ENCODE measurements at places on chromosomes 1 and 21.
A peak's percentile ranks its signal among the peaks of the same experiment; 100 is the strongest.

DNA sequence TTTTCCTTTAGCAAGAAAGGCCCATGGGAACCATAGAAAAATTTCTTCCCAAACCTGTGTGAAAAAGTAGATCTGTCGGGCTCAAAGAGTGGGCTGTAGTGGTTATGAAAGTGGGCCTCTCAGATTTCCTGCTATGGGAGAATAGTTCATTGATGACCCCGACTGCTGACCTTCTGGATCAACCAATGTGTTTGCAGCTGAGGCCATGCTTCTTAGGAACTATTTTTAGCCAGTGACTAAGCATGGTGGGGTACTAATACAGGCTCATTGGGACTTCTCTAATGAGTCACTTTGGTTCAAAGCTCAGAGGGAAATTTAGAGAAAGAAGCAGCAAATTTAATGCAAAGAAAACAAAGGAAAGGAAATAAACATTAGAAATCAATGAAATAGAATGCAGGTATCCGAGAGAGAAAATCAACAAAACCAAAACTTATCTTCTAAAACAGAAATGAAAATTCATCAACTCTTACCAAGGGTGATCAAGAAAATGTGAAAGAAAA is 12.6 kb upstream of the PSMA5 start:
- peak; percentile 27 for DNase-seq

- peak; percentile 71 for DNase-seq
Measured at GRCh38 chr1:89804642-89805237, 16.1 kb upstream of the LRRC8D start.

DNA sequence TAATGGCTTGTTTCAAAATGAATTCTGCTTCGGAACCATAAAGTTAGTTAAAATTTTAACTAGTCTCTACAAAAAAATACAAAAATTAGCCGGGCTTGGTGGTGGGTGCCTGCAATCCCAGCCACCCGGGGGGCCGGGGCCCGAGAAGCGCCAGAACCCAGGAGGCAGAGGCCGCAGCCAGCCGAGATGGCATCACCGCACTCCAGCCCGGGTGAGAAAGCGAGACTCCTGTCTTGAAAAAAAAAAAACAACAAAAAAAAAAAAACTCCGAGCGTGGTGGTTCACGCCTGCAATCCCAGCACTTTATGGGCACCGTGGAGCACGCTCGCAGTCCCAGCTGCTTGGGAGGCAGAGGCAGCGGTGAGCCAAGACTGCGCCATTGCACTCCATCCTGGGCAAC is 781.4 kb downstream of the BRINP3 start:
- DNase-seq, result no peak

DNA sequence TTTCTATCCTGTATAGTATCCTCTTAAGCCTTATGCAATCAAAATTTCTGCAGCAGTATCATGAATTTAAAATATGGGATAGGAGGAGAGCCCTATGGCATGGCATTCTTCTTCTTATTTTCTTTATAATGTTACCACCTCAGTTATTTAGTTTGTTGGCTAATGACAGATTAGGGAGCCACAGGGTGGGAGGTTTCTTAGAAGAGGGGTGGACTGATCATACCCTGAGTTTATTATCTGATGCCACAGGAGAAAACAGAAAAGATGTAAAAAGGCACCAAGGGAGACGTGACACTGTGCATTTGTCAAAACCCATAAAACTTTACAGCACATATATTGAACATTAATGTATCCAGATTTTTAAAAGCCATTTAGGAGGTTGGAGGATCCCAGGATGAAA is 66.9 kb downstream of the LRRC8D start:
- DNase-seq, result no peak

DNA sequence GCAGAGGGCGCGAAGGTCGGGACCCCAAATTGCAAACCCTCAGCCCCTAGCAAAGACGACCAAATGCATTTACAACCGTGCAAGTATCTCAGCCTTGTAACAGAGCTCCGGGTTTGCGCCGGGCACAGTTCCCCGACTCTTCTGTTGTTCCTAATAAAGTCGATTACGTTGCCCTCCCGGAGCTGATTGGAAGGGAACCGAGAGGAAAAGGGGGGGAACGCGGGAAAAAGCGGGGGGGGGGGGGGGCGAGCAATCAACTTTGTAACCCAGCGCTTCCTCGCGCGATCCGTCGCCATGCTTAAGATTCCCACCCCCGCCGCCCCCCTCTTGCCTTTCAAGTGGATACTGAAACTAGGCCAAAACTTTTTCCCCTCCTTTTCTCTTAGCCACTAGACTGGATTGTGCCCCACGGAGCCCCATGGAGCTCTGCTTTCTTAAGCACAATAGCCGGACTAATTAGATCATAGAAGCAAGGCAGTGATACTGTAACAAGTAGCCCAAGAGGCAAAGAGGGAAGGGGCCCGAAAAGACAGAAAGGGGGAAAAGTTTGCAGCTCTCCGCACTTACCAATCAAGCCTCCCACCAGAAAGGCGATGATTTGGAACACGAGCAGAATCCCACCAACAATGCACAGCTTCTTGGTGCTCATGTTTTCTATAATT is 565 bp downstream of the WLS start:
- DNase-seq, result peak; percentile 15

- no peak for DNase-seq
Measured at GRCh38 chr1:61307422-61308142, 225.2 kb downstream of the NFIA start.

DNA sequence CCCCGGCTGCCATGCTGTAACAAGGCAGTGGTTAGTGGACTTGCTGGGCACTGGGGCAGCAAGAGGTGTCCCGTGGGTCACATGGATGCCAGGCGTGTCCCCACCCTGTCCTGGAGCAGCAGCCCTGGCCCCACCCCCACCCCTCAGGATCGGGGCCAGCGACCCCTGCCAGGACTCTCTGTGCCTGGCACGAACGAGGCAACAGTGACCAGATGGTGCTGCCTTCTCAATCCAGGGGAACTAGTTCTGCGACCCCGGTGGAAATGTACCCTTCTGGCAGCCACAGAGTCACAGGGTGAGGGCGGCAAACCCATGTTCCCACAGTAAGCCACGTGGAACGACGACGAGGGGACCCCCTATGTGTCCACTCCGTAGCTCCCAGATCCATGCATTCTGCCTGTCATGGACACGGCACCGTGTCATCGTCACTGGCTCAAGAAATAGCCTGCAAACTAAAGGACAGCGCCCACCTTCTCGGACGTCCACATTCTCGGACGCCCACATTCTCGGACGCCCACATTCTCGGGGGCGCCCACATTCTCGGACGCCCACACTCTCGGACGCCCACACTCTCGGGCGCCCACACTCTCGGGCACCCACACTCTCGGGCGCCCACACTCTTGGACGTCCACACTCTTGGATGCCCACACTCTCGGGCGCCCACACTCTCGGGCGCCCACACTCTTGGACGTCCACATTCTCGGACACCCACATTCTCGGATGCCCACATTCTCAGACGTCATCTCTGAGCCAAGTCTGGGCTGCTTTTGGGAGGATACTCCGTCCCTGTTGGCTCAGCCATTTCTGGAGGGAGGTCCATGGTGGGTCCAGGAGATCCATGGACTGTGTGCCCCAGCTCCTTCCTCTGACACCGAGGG is 19.6 kb upstream of the ACTRT2 start:
- no peak for DNase-seq

- no peak for DNase-seq
Measured at GRCh38 chr21:46144464-46145070, 10.8 kb downstream of the FTCD start.

DNA sequence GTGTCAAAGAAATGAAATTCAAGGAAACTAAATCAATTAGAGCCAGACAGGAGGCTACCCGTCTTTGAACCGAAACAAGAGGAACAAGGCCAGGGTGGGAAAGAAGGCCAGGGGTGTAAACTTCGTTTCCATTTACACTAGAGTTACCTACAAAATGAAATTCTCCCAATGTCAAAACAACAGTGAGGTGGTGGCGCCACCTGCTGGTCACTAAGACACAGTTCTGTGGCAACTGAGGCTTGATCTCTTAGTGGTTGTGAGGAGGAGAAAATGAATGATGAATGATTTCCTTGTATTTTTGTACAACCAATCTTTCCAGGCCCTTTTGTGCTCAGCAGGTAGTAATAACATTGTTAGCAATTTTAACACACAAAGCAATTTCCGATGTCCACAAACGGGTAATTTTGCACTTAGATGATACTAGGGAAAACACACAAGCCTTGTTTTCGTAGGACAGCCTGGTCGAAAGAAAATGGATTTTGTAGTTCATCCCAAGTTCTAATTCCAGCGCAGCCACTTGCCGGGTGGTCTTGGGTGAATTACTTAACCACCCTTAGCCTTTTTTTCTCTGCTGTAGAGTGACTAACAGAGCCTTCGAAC is 54.8 kb upstream of the SOD1 start:
- peak; percentile 70 for DNase-seq

DNA sequence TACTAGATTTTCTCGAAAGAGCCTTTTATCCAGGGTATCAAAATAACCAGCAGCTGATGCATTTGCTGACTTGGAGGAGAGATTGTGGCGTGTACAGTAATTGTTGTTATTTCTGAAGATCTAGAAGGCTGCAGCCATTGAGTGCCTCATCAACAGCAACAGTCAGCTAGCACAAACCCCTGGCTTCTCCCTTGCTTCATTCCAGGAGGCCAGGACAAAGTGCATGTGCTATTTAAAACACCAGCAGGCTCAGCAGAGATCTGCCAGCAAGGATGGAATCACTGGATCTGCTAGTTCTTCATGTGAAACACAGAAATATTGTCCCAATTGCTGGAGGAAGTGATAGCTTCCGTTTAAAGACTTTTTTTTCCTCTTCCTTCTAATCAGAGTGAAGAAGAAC is 2.8 kb upstream of the NGF start:
- DNase-seq, result no peak

- no peak for DNase-seq
Measured at GRCh38 chr21:36643374-36644250, 55.3 kb upstream of the SIM2 start.

DNA sequence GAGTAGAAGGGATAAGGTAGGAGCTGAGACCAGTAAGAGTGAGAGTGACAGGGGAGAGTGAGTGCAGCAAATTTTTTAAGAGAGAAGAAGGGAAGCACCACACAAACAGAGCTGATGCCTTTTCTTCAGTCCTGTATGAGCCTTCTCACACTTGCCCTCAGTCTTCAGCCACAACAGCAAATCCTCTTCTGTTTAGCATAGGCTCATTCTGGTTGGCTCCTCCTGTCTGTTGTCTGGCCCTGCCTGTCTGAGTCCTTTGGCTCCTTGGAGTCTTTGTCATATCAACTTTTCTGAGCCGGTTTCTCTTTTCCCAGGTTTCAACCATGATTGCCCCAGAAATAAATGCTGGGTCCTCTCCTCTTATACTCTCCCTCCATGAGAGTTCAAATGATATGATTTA is 12.7 kb upstream of the CASQ1 start:
- DNase-seq, result no peak

GRCh38 chr1:153571706-153572105 is 6.1 kb upstream of the S100A2 start:
- DNase-seq, result no peak

DNA sequence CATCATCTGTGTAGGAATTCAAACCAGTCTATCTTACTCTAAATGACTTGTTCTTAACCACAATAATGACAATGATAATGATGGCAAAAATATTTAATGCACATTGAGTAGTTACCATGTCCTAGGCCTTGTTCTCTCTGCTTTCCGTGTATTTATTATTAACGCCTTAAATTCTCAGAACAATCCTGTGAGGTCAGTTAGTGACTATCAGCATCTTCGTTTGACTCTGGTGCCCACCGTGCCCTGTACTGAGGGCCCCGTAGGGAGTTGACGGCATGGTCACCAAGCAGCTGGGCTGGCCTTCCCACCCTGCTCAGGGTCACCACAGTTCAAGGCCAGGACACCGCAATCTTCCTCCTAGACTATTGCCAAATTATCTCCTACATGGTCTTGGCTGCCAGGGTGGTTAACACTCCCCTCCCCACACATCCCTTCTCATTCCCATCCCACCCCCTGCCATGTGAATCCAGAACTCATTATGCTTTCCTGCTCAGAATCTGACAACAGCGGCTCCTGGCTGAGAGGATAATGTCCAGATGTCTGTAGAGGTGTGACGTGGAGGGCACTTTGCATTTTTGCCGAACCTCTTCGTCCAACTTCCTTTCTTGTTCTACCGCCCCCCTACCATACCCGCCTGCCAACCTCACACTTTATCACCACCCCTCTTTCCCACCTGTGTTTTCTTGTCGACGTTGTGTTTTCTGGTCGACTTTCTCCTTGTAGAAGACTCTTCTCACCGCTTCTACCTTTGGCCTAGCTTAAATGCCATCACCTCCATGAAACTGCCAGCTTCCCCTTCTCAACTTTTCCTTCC is 33.4 kb downstream of the IGFN1 start:
- DNase-seq, result no peak

GRCh38 chr1:66493731-66494130 is 40.2 kb upstream of the SGIP1 start:
- no peak for DNase-seq

DNA sequence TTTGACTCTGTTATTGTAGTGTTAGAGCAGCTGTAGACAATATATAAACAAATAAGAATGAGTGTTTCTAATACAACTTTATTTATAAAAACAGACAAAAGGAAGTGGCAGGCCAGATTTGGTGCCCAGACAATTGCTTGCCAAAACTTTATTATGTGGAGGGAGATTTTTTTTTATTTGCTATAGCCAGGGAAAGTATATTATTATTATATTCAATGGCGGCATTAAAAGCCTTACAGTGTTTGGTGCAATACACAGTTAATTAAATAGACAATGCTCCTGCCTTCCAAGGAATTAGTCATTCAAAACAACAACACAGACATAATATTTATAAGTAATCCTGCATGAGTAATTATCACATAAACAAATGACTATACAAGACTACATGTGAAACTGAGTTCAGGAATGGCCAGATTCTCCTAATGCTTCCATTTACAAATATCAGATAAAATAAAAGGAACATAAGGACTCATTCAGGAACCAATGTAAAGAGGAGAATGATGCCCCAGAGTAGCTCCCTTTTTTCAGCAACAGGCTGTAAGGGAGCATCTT is 10.6 kb upstream of the RC3H1 start:
- no peak for DNase-seq

All from GM10248 (cell line).